ENCODE measurements at places on chromosomes 12 and 14.

- no peak for DNase-seq
These were observed 110.0 kb downstream of the KIF26A start for GRCh38 chr14:104248203-104249055.

DNA sequence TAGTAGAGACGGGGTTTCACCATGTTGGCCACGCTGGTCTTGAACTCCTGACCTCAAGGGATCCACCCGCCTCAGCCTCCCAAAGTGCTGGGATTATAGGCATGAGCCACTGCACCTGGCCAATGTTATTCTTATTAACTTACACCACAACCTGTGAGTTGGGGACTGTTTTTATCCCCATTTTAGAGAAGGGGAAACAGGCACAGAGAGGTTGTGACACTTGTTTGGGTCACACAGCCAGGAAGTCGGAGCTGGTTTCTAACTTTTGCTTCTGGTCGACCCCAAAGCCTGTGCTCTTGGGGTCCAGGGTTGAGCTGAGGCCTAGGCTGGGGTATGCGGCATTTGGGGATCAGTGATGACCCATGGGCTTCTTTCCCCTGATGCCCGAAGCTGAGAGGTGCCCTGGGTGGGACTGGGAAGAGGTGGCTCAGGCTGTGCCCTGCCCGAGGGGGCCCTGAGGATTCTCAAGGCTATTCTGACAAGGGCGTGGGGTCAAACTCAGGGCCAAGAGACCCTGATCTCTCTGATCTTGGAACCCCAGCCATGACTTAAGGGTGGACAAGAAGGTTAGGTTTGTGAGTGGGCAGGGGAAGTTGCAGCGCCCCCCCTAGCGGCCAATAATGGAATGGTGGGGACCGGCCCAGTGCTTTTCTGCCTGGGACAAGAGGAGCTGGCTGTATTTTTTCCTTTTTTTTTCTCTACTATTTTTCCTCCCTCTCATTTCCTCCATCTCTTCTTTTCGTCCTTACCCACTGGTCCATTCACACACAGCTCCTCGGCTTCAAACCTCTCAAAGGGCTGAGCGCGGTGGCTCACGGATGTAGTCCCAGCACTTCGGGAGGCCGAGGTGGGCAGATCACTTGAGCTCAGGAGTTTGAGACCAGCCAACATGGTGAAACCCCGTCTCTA lies 3.0 kb downstream of the SDSL start:
- peak; percentile 23 for DNase-seq

- no peak for DNase-seq
These were observed 15.0 kb downstream of the PMCH start for GRCh38 chr12:102182635-102183034.

- DNase-seq: no peak
These were observed 882.4 kb downstream of the DIO2 start for GRCh38 chr14:79328863-79329262.

DNA sequence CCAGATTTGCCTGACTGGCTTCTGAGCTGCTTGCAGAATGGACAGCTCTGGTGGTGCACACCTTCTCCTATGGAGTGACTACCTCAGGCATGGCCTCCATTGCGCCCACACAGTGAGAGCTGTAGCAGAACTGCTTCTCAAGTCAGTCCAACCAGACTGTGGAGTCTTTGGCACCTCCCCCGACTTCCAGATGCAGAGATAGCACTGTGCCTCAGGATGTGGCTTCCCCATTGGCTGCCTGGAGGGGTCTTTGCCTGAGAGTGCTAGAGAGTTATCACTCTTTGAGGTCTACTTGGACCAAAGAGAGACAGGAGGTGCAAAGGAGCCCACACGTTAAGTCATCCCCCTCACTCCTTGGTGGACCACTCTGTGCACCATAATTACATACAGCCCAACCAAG lies 44.8 kb upstream of the FRS2 start:
- no peak for DNase-seq

GRCh38 chr12:22287101-22287500 lies 47.4 kb downstream of the ST8SIA1 start:
- no peak for DNase-seq

DNA sequence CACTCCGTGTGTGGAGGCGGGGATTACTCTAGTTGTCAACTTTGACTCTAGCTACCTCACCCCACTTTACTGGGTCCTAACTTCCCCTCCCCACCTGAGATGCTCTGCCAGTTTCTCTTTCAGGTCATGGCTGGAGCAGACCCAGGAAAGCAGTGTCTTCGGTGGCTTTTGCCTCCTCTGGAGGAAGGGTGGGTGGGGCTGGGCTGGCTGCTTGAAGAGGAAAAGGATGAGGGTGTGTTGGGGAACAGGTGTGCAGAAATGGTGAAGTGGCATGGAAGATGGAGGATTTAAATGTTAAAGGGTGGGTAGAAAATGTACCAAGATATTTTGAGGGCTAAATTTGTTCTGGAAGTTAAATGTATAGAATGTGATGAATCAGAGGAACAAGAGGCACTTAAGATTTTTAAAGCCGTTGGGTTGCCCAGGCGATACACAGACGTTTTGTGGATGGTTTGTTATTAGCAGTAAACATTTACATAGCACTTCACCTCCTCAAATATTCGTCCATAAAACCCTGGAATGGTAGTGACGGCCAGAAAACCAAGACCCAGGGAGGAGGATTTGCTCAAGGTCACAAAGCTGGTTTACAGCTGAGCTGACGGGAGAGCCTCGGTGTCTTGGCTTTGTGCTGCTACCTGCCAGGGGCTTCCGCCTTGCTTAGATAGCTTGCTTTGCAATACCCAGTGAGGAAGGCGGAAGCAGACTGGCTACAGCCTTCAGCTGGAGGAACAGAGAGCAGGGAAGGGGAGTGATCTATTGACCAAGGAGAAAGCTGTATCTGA lies 72.2 kb upstream of the PRMT8 start:
- no peak for DNase-seq

- no peak for DNase-seq
These were observed 75.9 kb downstream of the ATP2B1 start for GRCh38 chr12:89632778-89633177.

DNA sequence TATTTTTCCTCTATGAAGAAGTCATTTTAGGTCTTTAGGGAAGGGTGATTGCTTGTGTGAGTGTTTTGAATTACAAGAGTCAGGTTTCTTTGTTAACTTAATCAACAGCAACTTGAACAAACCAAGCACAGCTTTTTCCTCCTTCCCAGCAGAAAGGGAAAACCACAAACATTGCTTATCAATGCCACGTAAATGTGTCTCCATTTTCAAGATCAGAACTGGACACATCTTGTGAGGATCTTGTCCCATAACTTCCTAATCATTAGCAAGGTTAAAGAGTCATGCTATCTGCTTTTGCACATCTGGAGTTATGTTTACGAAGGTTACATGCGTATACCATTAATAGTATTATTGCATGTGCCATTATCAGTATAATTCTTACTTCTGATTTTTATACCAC lies 248.0 kb upstream of the FLRT2 start:
- DNase-seq: no peak

- no peak for DNase-seq
These were observed 367.5 kb downstream of the DAD1 start for GRCh38 chr14:22221508-22221907.

DNA sequence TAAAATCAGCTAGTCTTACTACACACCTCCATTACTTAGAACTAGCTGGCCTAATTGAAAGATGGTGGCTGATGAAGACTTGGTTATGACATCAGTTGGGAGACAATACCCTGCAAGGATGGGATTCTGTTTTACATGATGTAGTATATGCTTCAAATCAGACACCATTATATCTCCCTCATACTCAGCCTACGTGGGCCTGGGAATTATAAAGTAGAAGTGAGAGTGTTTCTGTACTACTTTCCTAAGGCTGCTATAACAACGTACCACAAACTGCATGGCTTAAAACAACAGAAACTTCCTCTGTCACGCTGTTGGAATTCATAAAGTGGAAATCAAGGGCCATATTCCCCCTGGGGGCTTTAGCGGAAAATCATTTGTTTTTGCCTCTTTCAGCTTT lies 190.4 kb downstream of the PAH start:
- no peak for DNase-seq

DNA sequence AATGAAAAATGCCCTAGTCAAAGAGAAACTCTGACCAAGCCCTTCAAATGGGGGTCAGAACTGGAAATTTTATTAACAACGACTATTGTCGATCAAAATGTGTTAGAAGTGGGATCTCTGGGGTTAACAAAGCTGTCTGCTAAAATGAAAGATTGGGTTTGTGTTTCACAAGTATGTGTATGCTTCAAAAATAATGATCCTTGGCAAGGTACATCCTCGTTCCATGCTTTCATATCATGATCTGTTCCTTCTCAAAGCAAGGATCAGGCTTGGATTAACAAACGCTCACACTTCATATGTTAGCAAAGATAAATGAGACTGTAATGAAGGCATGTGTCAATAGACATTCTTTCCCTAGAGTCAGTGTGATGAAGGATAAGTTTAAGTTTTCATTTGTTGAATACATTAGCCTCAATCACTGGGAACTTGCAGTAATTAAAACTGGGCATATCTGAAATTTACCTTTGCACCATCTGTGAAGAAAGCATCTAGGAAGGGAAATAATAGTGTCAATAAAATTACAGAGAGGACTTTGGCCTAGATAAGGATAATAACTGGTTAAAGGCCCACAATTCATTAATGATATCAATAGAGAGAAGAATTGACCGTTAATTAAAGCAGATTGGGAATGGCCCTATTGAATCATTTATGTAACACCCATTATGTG lies 91.8 kb downstream of the RIN3 start:
- DNase-seq: no peak

DNA sequence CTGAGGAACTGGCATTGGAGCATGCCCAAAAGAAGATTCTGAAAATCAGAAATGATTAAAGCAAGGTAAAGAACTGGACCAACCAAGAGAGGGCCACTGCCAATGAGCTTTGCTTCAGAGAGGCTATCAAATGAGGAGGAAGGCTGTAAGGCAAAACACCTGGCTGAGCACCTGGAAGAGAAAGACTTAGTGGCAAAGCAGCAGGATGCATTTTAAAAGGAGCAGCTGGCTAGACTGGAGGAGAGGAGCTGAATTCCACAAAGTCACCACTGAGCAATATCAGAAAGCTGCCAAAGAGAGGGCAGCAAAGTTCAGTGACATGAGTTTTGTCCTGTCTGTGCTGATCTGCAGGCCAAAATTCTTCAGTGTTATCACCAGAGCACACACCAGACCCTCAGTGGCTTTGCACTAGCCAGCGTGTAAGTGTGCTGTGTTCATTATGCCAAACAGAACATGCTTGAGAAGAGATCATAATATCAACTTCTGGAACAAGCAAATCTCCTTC lies 338.7 kb downstream of the TRHDE start:
- DNase-seq: no peak

DNA sequence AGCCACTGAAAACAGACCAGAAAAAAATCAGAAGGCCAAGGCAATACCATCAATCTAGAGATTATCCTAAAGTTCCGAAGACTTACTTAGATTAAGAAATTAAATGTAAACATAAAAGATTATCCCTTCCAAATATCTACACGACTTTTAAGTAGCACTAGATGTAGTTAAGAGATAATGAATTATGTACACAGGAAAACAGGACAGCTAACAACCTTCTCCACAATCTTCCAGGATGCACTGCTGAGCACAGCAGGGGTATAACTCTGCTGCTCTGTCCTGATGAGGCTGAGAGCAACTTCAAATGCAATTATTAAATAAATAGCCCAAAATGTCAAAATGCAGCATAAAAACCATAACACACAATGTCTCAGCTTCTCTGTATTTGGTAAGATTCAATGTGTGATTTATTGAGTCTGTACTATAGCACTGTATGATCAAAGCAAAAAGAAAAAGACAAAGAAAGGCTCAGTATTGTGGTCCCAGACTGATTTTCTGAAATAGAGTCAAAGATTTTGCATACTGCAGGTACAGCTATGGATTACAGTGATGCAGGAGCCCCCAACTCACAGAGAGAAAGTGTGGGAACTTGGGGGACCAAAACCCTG lies 56.9 kb downstream of the TMTC1 start:
- DNase-seq: no peak

DNA sequence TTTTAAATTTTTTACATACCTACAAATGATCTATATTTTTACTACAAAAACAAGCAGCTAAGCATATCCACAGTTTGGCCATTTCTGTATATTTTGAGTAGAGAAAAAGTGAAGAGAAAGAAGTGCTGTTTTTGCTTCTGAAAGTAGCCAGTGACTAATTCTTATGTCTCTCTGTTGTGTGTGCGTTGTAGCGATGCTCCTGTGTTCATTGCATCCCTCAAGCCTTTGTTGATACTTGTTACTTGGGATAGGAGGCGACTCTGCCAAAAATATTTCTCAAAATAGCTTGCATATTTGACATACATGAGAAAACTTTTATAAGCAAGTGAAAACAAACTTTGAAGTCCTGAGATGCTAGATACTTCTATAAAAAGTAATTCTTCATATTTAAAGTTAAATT lies 714.1 kb downstream of the FSCB start:
- no peak for DNase-seq

GRCh38 chr12:105076098-105076497 lies 8.2 kb downstream of the ALDH1L2 start:
- no peak for DNase-seq

- DNase-seq: no peak
These were observed 21.9 kb upstream of the CDCA4 start for GRCh38 chr14:105042813-105043212.

DNA sequence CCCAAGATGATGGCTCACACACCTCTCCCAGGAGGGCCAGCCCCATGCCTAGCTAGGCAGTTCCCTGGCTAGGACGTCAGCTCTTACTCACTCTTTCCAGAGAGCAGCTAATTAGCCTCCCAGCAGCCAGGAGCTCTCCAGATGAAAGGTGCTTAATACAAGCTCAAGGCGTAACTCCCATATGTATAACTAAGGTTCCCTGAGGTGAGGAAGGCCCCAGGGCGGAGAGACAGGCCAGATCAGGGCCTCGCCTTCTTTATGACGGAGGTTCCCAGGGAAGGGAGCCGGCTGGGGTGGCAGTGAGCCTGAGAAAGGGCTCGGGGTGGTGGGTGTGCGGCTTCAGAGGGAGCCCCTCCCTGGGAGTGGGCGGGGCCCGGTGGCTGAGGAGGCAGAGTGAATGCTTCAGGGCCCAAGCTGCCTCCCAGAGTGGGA lies 26.4 kb upstream of the ZFP36L1 start:
- DNase-seq: no peak

DNA sequence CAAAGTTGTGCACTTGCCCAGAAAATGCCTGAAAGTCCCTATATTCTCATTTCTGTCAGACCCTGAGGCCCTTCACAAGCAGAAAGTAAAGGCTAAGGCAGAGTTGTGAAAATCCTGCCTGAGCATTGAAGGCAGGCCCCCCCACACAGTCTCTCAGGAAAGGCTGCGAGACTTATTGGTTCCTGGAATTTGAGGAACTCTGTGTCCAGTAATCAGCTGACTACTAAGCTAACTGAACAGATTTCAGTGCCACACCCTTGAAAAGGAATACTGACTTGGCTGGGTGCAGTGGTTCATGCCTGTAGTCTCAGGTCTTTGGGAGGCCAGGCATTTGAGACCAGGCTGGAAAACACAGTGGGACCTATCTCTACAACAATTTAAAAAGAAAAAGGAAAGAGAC lies 21.1 kb upstream of the PPP2R5E start:
- DNase-seq: no peak

Measured in activated CD4-positive, CD25-positive, alpha-beta regulatory T cell (primary cell).